ENCODE measurements at places on chromosomes 2 and 18.
A peak's percentile ranks its signal among the peaks of the same experiment; 100 is the strongest.

GRCh38 chr18:28390022-28390421 is 213.1 kb upstream of the CDH2 start:
- DNase-seq, result no peak

DNA sequence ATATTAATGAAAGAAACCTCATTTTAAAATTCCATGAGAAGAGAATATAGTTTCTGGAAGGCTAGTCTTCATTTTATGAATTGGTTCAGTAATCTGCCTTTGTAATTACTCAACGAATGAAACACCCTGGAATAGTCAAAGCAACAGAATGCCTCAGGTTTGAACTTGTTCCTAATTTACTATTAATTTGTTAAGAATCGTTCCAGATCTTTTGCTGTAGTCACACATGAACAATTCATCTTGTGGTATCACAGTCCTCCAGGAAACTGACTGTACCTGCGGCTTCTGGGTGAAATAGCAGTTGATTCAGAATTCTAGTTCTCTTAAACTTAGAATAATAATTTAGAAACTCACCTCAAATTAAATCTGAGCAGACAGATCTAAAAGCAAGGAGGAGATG is 282.7 kb upstream of the MAP2 start:
- DNase-seq, result no peak

DNA sequence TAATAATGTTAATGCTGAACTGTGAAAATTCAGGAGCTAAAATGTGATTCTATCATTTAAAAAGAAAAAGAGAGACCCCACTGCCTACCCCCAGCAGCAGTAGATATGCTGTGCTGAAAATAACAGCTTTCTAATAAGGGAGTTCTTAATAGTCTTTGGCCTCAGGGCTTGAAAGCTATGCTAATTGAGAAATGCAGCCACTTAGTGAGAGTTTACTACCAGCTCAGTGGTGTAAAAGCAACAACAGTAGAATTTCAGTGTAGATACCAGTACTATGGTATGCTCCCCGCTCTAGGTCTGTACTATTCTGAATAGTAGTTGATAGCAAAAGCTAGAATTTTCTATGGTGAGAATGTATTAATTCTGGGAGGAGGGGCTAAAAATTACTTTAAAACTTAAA is 303.1 kb upstream of the VWC2L start:
- DNase-seq, result no peak

DNA sequence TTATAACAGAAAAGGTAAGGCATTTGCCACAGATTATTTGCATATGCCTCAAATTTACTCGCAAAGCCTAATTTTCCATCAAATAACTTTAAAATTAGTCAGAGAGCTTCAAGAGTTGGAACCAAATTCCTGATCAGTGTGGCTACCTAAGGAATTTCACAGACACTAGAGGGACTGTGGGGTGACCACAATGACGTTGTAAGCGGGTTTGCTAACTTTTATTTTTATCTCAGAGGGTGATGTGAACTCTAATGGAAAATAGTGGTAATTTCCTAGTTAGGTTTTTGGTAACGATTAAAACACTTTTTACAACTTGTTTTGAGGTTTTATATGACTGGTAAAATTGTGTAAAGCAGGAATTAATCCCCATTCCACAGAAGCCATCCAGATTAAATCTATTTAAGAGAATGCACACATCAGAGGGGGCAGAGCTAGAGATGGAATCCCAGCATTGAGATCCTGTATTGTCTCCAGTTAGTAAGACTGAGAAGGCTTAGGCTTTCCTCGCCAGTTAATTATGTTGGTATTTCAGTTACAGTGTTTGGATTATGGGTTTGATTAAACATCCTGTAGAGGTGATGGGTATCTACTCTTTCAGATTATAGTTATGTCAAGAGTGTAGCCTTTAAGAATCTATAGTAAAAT is 129.0 kb downstream of the GPD2 start:
- no peak for DNase-seq

- DNase-seq, result no peak
Measured at GRCh38 chr2:893311-893710, 57.3 kb upstream of the SNTG2 start.

DNA sequence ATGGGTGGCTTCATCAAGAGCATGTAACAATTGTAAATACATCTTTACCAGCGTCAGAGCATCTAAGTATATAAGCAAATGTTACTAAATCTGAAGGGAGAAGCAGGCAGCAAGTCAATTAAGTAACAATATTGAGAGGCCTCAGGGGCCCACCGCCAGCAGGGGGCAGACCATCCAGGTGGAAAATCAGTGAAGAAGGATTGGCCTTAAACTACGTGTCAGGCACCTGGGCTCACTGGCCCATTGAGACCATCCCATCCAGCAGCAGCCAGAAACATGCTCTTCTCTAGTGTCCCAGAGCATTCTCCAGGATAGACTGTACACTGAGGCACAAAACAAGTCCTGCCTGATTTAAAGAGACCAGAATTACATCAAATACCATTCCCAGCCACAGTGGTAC is 96.2 kb upstream of the SNTG2 start:
- peak; percentile 74 for DNase-seq

Data from glutamatergic neuron (in vitro differentiated cells).